ENCODE measurements at places on chromosomes 1 and 21. TPM values are rescaled to one million over a fixed set of nuclear protein-coding genes. Genes with fewer than 3 reads are reported as not detected.
A peak's percentile ranks its signal among the peaks of the same experiment; 100 is the strongest.

- H3K4me3 ChIP-seq = peak within 1 kb of the TSS; percentile 79
- H3K27ac ChIP-seq = peak within 1 kb of the TSS; percentile 78
- H3K36me3 ChIP-seq = no peaks in the 10 kb centered on the region
- peak; percentile 84 for DNase-seq
These were observed at the start of gene GPR157 for GRCh38 chr1:9128520-9129265. Gene GPR157, minus strand, starts transcription at chr1:9129102. Its CDS starts 75 bp downstream, at chr1:9129027.

- H3K36me3 ChIP-seq = no peaks in the 10 kb centered on the region
- no peak overlapping the region for H3K4me3 ChIP-seq
- DNase-seq = no peak
- H3K4me1 ChIP-seq = peaks cover 2% of the 10 kb centered on the region
These were observed 572.1 kb downstream of the DPYD start for GRCh38 chr1:97348599-97349265.

GRCh38 chr1:202860744-202861419 lies 28.1 kb downstream of the RABIF start:
- H3K4me3 ChIP-seq = peak overlapping the region; percentile 68
- H3K27me3 ChIP-seq = peaks cover 54% of the 10 kb centered on the region
- DNase-seq = peak; percentile 48
- H3K36me3 ChIP-seq = no peaks in the 10 kb centered on the region

- no peak for DNase-seq
- H3K27me3 ChIP-seq = no peaks in the 10 kb centered on the region
- no peak overlapping the region for H3K4me3 ChIP-seq
- no peak overlapping the region for H3K27ac ChIP-seq
- H3K36me3 ChIP-seq = no peaks in the 10 kb centered on the region
These were observed 51.0 kb downstream of the LAMC2 start for GRCh38 chr1:183237046-183237445.

DNA sequence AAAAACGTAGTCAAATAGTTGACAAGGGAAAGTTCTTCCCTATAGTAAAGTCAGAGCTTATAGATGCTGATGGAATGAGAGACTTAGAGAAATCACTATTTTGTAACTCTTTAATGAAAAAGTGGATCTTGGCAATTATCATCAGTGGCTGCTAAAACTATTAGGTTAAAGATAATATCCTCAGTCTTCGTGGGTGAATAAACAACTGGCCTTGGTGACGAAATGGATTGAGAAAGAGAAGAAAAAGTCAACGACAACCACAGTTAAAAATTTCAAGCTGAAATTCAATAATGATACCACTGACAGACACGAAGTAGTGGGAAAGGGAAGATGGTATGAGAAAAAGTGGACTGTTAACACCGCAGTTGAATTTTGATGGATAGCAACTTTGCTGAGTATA lies 90.0 kb upstream of the GNG4 start:
- no peaks in the 10 kb centered on the region for H3K4me1 ChIP-seq
- H3K27me3 ChIP-seq = no peaks in the 10 kb centered on the region
- no peak overlapping the region for H3K27ac ChIP-seq
- no peak overlapping the region for H3K4me3 ChIP-seq
- DNase-seq = no peak

- H3K27ac ChIP-seq = no peak overlapping the region
- no peaks in the 10 kb centered on the region for H3K4me1 ChIP-seq
- H3K27me3 ChIP-seq = no peaks in the 10 kb centered on the region
- H3K36me3 ChIP-seq = no peaks in the 10 kb centered on the region
These were observed 31.0 kb upstream of the ZBTB18 start for GRCh38 chr1:244019982-244020485.

DNA sequence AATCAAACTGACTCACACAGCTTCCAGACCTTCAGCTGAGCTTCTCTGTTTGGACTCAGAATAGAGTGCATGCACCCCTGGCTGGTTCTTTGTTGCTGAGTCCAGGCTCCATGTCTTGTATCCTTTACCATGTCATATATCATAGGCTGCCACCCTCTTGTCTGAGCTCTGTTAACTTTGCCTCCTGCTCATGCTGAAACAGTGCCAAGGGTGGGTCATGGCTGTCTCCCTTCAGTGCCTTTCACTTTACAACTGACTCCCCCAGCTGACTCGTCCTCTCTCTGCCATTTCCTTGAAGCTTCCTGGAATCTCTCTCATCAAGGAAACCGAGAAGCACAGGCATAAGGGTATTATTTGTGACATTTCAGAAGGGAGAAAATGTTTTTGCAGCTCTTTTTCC lies 885.3 kb downstream of the TTLL7 start:
- H3K27ac ChIP-seq = no peak overlapping the region
- H3K36me3 ChIP-seq = no peaks in the 10 kb centered on the region
- DNase-seq = no peak

GRCh38 chr1:116483481-116484309 lies 87.1 kb downstream of the CD58 start:
- H3K27me3 ChIP-seq = peaks cover 7% of the 10 kb centered on the region
- H3K4me1 ChIP-seq = peaks cover 1% of the 10 kb centered on the region

DNA sequence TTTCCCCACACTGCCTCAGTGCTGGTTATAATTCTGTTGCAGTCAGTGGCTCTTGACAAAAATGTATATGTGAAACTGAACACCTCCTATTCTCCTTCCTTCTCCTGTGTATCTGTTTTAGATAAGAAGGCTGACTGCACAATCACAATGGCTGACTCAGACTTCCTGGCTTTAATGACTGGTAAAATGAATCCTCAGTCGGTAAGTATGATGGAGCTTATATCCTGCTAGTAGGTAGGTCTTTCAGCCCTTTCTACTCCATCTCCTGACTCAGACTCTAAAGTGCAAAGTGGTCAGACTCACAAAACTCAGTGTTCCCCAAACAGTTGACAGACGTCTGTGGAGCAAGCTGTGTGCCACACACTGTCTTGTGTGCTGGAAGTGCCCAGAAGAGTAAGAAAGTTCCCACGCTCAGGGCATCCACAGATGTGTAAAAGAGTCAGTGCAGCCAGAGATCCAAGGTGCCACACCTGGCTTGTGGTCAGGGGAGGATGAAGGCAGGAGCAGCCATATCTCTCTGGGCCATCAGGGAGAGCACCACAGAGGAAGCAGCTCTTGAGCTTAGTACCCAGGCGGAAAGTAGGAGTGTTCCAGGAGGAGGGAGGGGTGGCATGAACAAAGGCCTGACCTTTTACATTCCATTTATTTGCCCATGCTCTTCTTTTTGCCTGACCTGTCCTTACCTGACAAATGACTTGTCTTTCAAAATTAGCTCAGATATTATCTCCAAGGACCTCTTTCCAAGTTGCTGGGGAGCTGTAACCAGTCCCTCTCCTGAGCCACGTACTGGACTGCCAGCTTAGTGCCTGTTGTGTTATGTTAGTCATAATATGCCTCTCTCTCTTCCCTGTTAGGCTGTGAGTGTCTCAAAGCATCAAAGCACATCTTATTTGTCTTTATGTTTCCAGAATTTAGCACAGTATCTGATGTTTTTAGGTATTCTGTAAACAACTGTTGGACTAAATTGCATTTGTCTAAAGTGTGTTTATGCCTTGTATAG lies 14.0 kb upstream of the PODN start:
- H3K36me3 ChIP-seq = peaks cover 23% of the 10 kb centered on the region
- no peak overlapping the region for H3K27ac ChIP-seq
- no peaks in the 10 kb centered on the region for H3K27me3 ChIP-seq
- peaks cover 4% of the 10 kb centered on the region for H3K4me1 ChIP-seq

DNA sequence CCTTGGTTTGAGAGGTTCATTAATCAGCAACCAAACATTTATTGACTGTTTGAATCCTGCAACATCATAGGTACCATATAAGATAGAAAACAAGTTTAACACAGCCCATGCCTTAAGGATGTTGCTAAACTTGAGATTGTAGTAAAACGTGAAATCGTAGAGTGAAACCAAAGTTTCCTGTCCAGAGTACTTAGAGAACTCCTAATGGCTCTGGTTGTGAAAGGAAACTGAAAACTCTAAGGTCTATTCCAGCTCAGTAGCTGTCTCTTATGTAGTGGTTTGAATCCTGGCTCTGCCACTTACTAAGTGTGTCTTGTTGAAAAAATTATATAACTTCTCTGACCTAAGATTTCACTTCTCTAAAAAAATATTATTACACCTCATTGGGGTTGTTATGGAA lies 310.9 kb downstream of the NTNG1 start:
- no peaks in the 10 kb centered on the region for H3K36me3 ChIP-seq
- no peaks in the 10 kb centered on the region for H3K4me1 ChIP-seq
- H3K4me3 ChIP-seq = no peak overlapping the region

GRCh38 chr1:95209291-95209690 lies 24.7 kb upstream of the RWDD3 start:
- no peaks in the 10 kb centered on the region for H3K4me1 ChIP-seq
- no peak overlapping the region for H3K4me3 ChIP-seq
- no peaks in the 10 kb centered on the region for H3K36me3 ChIP-seq
- no peak overlapping the region for H3K27ac ChIP-seq
- H3K27me3 ChIP-seq = peaks cover 4% of the 10 kb centered on the region

DNA sequence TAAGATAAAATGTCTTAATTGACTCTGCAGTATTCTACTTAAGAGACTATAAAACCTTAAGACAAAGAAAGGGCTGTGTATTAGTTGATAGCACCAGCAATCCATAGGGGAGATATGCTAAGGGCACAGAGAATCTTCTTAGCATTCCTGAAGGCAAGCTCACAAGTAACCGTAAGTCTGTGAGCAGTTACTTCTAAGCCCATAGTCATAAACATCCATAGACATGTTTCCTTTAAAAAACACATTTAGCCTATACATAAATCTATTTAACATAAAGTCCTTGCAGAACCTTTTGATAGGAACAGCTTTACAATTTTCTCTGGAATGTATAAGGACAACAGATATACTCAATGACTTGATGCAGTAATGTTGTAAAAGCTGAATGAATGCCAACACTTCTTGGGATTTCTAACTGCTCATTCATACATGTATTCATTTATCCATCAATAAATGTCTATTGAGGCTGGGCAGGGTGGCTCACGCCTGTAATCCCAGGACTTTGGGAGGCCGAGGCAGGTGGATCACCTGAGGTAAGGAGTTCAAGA lies 6.3 kb upstream of the ERRFI1 start:
- H3K4me3 ChIP-seq = no peak overlapping the region
- no peaks in the 10 kb centered on the region for H3K4me1 ChIP-seq
- no peak overlapping the region for H3K27ac ChIP-seq
- DNase-seq = no peak
- H3K36me3 ChIP-seq = no peaks in the 10 kb centered on the region
- peaks cover 20% of the 10 kb centered on the region for H3K27me3 ChIP-seq

DNA sequence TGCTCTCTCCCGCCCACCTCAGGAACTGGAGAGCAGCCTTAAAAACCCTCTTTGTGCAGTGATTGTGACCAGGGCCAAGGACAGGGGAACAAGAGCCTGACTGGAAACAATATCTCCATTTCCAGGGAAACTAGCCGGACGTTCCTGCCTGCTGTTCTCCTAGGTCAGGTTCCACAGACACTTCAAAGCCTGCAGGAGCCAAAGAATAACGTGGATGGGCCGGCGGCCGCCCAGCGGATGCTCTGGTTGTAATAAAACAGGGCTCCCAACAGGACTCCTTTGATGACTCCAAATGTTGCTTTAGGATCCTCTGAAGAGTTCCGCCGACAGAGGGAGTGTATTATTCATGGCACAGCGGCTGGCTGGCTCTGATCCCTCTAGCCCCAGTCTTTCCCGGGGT lies 162.2 kb downstream of the PLXNA2 start:
- peaks cover 14% of the 10 kb centered on the region for H3K4me1 ChIP-seq
- H3K4me3 ChIP-seq = no peak overlapping the region
- no peak for DNase-seq
- no peak overlapping the region for H3K27ac ChIP-seq
- no peaks in the 10 kb centered on the region for H3K27me3 ChIP-seq

GRCh38 chr1:32881291-32881690 lies 5.0 kb upstream of the HPCA start:
- no peak for DNase-seq
- H3K4me3 ChIP-seq = no peak overlapping the region
- peaks cover 3% of the 10 kb centered on the region for H3K4me1 ChIP-seq
- no peak overlapping the region for H3K27ac ChIP-seq
- H3K27me3 ChIP-seq = peaks cover 33% of the 10 kb centered on the region

DNA sequence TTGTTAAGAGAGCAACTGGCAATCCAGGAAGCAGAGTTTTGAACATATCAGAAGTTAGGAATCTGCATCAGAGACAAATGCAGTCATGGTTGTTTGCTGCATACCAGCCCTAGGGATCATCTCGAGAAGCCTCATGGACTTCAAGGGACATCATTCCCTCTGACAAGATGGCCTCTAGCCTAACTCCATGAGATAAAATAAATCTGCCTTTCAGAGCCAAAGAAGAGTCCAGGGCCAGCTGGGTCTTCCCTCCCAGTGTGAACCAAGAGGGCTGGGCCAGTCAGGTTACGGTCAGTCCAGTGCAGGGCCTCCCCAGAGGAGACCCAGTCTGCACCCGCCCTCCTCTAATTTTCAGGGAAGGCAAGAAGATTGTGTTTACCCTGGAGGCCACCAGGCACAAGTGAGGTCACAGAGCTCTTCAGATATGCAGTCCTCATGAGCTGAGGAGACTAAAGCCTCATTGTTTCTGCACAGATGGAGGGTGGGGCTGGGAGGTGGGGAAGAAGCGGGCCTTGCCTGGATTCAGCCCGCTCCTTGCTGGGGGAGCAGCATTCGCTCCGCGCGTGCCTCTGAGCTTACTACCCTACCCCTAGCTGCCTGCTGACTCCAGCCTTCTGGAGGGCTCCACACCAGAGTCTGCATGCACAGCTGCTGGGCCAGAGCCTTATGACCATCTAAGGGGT lies 52.8 kb downstream of the CAPN2 start:
- H3K4me3 ChIP-seq = no peak overlapping the region
- H3K27ac ChIP-seq = no peak overlapping the region
- H3K27me3 ChIP-seq = no peaks in the 10 kb centered on the region
- H3K4me1 ChIP-seq = no peaks in the 10 kb centered on the region

- H3K36me3 ChIP-seq = no peaks in the 10 kb centered on the region
- H3K27me3 ChIP-seq = peaks cover 2% of the 10 kb centered on the region
- no peak for DNase-seq
- H3K4me3 ChIP-seq = no peak overlapping the region
- no peaks in the 10 kb centered on the region for H3K4me1 ChIP-seq
These were observed 612.8 kb downstream of the LMO4 start for GRCh38 chr1:87941337-87941946.

GRCh38 chr1:207072233-207072632 lies 16.4 kb upstream of the C4BPB start:
- no peak for DNase-seq
- no peak overlapping the region for H3K27ac ChIP-seq
- peaks cover 54% of the 10 kb centered on the region for H3K4me1 ChIP-seq
- H3K27me3 ChIP-seq = no peaks in the 10 kb centered on the region

Gene HEYL
- not detected for total RNA-seq

Gene FMOD
- not detected for total RNA-seq

Gene OR2T2
- not detected for total RNA-seq

Gene CLCA1
- total RNA-seq = not detected

Gene LAMC1
- total RNA-seq = not detected

Gene LCE1F
- not detected for total RNA-seq

Gene C1orf105
- total RNA-seq = not detected

Gene DEDD
- 34.5 TPM for total RNA-seq

Gene LORICRIN
- not detected for total RNA-seq

Gene LCE3B
- not detected for total RNA-seq

Gene FAM151A
- total RNA-seq = not detected

Gene TSTD1
- total RNA-seq = 63.2 TPM

Gene MSH4
- 0.34 TPM for total RNA-seq

Gene TFAP2E
- 1.1 TPM for total RNA-seq

Gene FOXO6
- 0.31 TPM for total RNA-seq

Gene CLCA4
- total RNA-seq = not detected

Gene OR6K3
- total RNA-seq = not detected

Data from activated CD8-positive, alpha-beta T cell treated with anti-CD3 and anti-CD28 coated beads, Interleukin-2, amount 10 ng/mL, durations not matched to agents 7 days and 5 days (primary cell).